ENCODE measurements at places on chromosomes 12 and 14.
A peak's percentile ranks its signal among the peaks of the same experiment; 100 is the strongest.

GRCh38 chr14:102485693-102486512, 23.7 kb downstream of the ANKRD9 start:
- DNase-seq: no peak

GRCh38 chr12:5345534-5345933, 86.4 kb upstream of the NTF3 start:
- no peak for DNase-seq

GRCh38 chr14:84535976-84536375, 994.0 kb upstream of the FLRT2 start:
- DNase-seq: no peak

DNA sequence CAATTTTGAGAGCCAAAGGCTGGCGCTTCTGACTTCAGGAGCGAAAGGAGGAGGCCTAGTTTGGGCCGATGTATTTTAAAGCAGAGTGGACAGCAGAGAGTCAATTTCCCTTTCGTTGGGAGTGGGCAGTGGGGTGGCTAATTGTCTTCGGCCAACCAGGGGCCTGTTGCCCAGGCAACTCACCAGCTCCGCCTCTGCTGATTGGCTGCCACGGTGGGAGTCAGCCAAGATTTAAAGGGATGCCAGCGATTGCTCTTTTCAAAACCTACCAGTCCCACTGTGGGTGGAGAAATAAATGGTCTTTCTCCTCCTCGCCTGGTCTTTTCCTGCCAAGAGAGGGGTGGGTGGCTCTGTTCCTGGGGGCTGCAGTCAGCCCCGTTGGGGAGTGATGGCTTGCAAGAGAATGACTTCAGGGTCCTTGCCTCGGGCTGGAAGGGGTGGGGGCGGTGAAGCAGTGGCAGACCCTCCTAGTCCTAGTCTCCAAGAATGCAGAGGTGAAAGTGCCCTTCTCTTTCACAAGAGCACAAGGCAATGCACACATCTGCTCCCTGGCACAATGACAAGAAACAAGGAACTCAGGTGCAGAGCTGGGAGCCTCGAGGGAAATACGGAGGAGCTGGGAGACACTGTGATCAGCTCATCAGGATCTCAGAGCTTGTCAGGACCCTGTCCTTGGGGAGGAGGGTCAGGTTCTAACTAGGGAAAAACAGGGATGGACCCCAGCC, 37.7 kb downstream of the RASAL1 start:
- DNase-seq: no peak

DNA sequence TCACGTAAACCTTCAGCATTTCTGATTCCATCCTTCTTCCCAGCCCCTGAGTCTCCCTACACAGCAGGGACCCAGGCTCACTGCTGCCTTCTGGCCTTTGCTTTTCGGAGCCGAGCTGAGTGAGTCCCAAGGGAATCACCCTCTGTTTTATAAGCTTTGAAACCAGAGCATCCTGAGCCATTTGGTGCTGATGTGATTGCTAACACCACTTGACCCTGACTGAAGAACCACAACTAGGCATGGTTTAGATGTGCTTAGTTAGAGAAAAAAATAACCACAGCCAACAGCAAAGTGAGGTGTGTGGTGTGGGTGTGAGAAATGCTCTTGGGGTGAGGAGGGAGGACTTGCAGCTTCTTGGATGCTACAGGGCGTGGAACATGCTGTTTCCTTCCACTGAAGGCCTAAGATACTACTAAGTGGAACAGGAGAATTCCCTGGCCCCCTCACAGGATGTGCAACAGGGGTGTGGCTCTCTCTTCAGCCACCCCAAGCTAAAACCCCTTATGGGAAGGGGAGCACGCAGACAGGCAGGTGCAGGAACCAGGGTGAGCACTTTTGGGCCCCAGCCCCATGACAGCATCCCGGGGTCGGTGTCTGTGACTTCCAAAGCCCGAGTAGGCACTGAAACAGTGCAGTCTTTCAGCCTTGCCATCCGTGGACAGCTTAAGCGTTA, at the start of gene TC2N:
TSS of gene TC2N (minus strand) at position 221 of the 673 bp plus-strand sequence. CDS start 53,767 bp downstream, outside the sequence.
- DNase-seq: no peak

DNA sequence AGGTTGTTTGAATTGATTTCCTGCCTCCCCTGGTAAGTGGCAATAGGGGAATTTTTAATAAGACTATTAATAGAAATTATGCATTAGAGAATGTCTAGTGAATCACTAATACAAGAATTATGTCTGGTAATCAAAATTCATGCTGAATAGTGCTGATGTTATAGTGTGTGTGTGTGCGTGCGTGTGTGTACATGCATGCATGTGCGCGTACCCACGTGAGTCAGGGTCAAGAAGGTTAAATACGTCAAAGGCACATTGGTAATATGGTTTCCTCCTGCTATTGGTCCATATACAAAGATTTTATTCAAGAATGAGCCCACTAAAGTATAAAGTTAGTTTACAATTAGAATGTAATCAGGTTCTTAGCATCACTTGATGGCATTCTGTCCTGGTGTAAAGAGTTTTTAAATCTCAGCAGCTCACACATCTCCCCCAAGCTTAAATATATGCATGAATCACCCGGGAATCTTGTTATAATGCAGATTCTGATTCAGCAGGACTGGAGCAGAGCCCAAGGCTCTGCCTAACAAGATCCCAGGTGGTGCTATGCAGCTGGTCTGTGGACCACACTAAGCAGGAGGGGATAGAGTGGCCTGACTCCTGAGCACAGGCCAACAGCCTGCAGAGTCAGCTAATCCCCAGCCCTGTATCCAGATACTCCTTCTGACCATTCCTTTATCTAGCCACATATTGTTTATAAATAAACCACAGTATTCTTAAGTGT, 43.9 kb downstream of the TTC9 start:
- DNase-seq: no peak

DNA sequence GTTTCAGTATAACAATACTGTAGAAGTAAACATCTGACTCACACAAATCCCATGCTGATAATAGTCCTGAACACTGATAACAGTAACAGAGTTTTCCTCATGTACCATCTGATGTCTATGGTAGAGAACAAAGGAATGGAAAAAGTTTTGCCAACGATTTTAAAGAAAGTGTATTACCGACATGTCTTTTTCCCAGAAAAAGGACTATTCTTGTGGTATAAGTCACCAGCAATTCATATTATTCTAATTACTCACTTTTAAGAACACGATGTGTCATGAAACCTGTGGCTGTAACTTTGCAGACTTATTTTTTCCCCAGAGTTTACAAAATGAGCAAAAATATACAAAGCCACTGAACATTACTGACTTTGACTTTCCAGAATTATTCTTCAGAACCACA, 40.1 kb upstream of the DCN start:
- no peak for DNase-seq

DNA sequence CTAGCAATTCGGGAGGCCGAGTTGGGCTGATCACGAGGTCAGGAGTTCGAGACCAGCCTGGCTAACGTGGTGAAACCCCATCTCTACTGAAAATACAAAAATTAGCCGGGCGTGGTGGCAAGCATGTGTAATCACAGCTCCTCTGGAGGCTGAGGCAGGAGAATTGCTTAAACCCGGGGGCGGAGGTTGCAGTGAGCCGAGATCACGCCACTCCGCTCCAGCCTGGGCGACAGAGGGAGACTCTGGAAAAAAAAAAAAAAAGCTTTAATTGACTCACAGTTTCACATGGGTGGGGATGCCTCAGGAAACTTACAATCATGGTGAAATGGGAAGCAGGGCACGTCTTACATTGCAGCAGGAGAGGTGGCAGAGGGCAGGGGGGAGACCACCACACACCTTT, 30.6 kb upstream of the SLC2A3 start:
- DNase-seq: peak; percentile 19

- no peak for DNase-seq
These were observed 344.2 kb downstream of the LRIG3 start for GRCh38 chr12:58576081-58576480.

DNA sequence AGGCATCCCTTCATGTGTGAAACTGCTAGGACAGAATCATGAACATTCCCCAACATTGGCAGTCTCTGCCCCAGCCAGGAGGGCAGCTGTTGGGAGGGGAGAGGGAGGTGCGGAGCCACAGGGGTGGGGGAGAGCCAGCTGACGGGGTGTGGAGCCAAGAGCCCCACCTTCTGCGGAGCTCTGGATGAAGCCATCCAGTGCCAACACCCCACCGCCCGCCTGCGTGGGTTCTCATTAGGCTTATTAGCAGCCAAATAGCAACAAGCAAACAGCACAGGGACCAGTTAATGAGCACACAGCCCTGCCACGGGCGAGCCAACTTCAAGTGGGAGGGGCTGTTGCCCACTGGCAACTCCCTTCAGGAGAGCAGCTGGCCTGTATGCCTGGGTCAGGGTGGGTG, 12.1 kb downstream of the LTBP2 start:
- no peak for DNase-seq

DNA sequence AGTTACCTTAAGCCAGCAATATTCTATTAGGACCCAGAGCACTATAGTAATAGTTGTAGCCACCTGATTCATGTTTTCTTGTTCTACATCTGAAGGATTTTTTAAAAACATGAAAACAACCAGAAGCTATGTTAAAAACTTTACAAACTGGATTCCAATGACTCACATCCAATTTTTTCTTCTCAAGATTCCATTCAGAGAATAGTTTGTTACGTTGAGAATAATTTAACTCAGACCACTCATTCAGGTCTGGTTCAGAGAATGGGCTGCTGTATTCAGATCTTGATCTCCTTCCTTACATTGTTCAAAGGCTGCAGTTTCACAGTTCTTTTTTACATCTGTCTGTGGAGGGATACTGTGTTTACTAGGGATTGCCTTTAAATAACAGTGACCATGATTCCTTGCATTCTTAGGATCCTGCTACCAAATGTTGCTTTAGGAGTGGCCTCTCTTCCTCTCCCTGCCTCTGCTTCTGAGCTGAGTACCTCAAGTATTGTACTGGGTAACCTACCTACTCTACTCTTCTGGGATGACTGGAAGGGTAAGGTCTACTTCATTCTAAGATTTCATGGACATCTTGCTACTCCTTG, 448.0 kb upstream of the FBXO33 start:
- DNase-seq: no peak

DNA sequence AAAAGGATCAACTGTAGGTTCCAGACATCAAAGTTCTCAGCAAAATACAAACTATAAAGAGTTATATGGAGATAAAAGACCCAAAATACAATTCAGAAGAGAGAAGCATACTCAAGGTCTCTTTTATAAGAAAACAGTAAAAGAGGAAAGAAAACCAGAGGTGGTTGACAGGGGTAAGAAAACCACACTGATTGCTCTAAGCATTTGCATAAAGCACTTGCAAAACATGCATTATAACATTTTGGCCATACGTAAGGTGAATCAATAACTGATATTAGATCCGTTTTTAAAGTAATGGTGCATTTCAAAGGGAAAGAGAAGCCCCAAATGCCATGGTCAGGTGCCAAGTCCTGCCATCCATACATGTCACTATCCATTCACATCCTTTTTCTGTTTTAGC, 5.9 kb downstream of the DDHD1 start:
- DNase-seq: no peak

DNA sequence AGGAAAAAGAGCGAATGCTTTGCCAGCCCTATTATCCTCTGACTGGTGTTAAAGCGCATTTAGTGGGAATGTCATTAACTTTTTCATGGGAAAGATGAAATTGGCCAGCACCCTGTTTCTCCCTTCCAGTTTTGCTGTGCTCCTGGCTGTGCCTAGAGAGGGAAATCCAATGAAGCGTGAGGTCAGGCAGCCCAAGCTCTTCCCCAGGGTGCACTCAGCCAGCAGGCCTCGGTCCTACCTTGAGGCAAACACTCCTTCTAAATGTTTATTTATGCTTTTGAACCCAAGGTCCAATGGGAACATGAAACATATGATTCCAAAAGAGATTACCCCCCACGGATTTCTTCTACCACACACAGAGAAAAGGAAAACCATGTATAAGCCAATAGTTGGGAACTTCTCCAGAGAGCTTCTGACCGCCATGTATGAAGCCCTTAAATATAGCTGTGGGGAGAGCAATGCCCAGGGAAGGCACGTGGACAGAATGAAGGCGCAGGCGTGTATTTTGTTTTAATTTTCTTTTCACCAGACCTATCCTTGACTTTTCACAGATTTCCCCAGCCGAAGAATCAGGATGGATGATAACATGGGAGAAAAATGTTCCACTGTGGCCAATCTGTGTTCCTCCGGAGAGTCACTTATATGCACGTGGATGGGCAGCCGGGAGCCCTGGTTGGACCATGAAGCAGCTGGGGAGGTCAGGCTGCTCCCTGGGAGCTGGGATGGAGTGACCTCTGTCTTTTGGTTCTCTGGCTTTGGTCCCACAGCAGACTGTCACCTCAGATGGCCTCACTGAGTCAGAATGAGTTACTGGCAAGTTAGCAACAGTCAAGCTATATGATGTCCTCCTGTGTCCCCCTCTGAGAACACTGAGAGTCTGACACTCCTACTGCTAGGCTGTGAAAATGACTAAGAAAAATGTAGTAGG, 37.3 kb downstream of the GPR135 start:
- DNase-seq: no peak

GRCh38 chr12:103442822-103443221, 52.9 kb downstream of the C12orf42 start:
- no peak for DNase-seq

DNA sequence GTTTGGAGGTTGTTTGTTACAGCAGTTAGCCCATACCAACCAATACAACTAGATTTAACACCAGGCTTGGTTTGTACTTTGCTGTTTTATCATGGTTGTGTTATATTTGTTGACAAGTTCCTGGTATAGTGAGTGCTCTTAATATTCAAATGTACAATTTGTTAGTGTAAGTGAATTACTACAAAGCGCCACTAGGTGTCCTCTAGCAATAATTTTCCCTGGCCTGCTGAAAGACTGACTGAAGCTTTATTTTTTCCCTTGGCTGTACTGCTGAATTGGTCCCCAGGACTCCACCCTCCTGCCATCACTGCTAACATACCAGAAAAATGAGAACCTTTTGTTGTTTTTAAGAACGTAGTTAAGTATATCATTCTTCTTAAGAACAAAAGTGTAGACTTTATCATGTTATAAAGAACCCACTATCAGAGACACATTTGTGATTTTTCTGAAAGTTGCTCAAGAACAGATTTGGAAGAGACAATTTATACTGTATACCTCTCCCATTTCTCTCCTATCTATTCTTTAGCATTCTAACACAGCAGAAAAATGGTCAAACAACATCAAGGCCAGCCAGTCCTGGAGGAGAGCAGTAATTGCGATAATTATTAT, 75.3 kb upstream of the FAR2 start:
- no peak for DNase-seq

DNA sequence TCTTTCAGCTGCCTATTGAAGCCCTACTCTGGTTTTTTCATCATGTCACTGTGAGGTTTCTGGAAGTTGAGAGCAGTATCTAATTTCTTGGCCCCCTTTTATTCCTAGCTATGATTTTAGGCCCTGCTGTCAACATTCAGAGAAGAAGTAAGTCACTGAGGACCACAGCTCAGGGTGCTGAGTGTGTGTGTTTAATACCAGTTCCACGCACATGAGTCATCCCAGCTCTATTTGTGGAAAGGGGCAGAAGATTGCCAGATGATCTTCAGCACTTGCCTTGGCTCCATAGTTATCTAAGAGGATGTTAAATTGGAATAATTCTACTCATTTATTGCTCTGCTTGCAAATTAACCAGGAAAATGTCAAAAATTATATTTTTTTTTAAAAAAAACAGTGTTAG, 65.5 kb upstream of the SLC38A4 start:
- DNase-seq: no peak

Measured in stimulated activated CD4-positive, alpha-beta T cell treated with anti-CD3 and anti-CD28 coated beads, Interleukin-4, amount 100 ng/mL, for 48 hours (primary cell).